ENCODE measurements at places on chromosomes 1 and 21. TPM values are rescaled to one million over a fixed set of nuclear protein-coding genes. Genes with fewer than 3 reads are reported as not detected.
A peak's percentile ranks its signal among the peaks of the same experiment; 100 is the strongest.

- DNase-seq = no peak
Observed at GRCh38 chr1:218529646-218530300, 184.6 kb downstream of the TGFB2 start.

DNA sequence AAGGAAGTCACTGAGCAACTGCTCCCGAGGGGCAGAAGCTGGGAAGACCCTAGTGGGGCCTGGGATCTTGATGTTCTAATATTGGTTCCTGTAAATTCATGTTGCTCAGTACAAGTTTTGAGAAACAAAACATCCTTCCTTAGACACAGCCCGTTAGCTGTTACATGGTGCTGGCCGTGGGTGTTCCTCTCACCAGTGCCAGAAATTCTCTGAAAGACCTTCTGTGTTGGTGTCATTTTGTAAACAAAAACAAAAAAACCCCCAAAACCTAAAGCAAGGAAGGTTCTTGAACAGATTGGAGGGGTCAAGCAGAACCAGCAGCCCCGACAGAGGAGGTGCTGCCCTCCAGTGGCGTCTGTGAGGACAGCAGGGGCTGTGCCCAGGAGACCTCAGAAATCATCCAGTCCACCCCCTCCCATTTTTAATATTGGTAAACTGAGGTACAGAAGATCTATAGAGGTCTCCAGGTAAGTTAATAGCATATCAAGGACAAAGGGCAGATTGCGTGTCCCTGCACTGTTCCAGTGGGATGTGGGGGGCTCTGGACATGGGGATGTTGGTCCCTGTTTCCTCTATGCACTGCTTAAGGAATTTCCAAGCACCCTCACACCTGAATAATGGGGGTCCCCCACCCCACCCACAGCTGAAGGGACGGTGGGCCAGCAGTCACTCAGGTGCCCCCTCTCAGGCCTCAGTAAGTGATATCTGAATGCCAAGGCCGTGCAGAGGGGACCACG is 38.2 kb downstream of the SLC2A7 start:
- peak; percentile 86 for DNase-seq

GRCh38 chr1:155110381-155110780 is 17.3 kb upstream of the EFNA1 start:
- DNase-seq = no peak

DNA sequence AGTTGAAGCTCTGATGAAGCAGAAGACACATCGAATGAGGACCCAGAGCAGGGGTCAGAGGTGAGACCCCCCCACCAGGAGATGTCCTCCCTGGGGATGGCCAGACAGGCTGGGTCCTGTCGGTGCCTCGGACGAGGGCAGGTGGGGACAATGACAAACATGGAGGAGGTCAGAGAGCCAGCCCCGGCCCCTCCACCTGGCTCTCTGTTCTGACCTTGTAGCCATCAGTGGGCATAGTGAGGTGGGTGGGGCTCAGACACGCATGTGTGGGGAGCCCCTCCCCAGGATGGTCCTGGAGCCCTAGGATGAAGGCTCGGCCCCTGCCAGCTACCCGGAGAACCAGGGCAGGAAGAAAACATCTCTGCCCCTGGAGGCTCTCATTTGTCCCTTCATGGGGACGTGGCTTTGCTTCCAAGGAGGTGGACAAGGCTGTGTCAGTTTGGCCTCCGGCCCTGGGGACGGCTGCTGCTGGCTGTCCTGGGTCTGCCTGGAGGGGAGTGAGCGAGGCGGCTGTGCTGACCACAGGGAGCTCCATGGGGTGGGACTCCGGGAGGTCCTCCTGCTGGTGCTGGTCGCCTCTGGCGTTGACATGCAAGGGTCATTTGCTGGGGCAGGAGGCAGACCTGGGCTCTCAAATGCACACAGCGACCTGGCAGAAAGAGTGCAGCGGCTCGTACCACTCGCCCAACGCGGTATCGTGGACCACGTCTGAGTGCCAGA is 2.6 kb downstream of the KRTAP10-6 start:
- no peak for DNase-seq

GRCh38 chr1:89025928-89026327 is 3.3 kb upstream of the GBP3 start:
- no peak for DNase-seq

GRCh38 chr1:180154003-180154324 is 705 bp upstream of the QSOX1 start:
- DNase-seq = no peak

DNA sequence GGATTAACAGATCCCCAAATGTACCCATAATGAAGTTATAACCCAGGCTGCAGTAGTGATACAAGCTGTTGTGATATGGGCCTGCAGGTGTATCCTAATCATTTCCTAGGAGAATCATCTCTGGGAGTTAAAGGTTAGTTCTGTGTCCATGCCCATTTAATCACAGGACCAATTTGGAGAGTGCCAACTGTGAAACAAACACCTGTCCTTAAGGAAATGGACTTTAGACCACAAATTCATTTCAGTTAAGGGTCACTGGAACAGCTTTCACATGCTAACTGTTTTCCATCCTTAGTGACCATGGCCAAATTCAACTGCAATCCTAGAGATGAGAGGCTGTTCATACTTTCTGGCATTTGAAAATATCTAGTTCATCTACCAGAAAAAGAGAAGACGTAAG is 160.9 kb downstream of the GPATCH2 start:
- DNase-seq = no peak

DNA sequence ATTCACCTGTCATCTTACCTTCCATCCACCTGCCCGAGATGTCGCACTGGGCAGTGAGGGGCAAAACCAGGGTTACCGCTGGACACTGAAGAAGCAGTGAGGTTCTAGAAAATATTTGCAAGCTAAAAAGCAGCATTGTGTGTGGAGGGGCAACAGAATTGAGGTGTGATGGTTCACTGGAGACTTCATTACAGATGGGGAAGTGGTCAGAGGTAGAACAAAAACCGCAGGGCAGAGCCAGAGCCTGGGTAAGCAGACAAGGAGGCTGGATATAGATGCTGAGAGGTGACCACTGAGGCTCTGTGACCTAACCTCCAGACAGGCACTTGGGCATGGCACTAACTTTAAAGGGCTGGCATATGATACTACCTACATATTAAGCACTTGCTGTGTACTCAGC is 363.9 kb upstream of the PROX1 start:
- no peak for DNase-seq

GRCh38 chr1:228344631-228345072 is 62.0 kb downstream of the TRIM11 start:
- peak; percentile 75 for DNase-seq

- no peak for DNase-seq
Observed at GRCh38 chr1:26961826-26962225, 1.6 kb upstream of the KDF1 start.

The HUNK gene
- total RNA-seq = 0.73 TPM

- DNase-seq = no peak
Observed at GRCh38 chr1:236101233-236102200, 36.6 kb upstream of the NID1 start.

GRCh38 chr1:84582802-84583587 is 8.8 kb upstream of the CTBS start:
- DNase-seq = no peak

The VTCN1 gene
- total RNA-seq = not detected

The ZNF593OS gene
- total RNA-seq = not detected

- DNase-seq = no peak
Observed at GRCh38 chr1:201085902-201086735, 26.1 kb downstream of the CACNA1S start.

- no peak for DNase-seq
Observed at GRCh38 chr1:184300446-184300845, 86.4 kb upstream of the C1orf21 start.

GRCh38 chr1:24156542-24157260 is 13.8 kb upstream of the IL22RA1 start:
- peak; percentile 66 for DNase-seq

DNA sequence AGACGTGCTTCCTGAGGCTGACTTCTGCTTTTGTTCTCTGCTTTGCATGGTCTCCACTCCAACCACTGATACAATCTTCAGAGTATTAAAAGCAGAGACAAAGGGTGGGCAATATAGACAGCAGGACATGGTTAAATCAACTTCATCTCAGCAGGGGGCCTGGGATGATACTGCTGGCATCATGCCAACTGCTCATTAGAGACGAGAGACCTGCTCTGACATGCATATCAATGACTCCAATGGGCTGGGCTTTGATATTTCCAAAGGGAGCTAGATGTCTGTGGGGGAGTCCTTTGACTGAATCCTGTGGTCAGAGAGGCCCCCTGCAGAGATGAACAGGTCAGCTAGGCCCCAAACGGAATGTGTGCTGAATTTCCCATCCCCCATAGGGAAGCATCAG is 106.6 kb downstream of the ACTL8 start:
- no peak for DNase-seq

GRCh38 chr21:8989721-8990325 is 1531.6 kb upstream of the TPTE start:
- DNase-seq = no peak

DNA sequence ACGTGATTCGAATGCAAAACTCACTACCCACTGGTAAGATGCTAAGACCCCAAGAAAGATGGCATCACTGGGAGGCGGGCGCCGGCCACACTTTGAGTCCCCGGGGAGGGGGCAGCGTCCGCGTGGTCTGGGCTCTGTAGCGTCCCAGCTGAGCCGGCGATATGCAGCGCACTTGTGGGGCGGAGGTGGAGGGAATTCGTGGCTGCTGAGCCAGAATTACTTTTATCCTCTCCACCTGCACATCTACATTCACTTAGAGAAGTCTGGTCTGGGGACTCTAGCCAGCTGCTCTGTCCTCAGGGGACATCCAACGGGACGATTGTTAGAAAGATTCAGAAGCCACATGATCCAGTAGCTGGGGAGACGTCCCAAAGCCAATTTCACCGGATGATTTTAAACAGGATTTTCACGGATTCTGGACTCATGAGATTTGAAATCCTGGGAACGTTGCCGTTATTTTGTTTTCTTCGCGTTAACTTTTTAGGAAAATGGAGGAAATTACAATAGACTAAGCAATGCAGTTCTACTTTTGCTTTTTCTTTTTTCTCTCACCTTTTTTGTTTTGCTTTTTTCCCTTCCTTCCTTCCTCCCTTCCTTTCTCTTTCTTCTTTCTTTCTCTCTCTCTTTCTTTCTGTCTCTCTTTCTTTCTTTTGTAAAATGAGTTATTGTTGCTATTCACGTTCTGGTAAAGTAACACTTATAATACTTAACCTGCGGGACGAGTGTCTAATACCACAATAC is 1.3 kb downstream of the JAM2 start:
- peak; percentile 81 for DNase-seq

The LCE2C gene
- not detected for total RNA-seq

GRCh38 chr1:10829965-10830515 is 33.6 kb upstream of the CASZ1 start:
- no peak for DNase-seq

DNA sequence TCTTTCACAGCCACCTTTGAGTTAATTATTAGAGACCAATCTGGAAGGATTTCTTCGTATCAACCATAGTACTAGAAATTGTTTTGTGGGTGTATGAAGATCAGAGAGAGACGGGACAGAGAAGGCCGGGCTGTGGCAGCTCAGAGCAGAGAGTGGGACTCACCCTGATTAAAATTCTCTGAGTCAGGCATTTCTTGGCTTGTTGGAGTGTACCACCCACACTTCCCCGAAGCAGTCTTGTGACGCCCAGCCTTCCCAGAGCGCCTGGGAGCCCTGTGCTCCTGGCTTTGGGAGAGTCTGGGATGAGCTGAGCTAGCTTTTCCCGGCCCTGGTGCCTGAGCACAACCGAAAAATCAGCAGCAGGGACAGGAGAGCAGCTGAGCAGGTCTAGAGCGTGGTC is 19.4 kb downstream of the PLEKHM2 start:
- DNase-seq = peak; percentile 90

GRCh38 chr1:62955666-62956065 is 171.7 kb downstream of the ATG4C start:
- no peak for DNase-seq

DNA sequence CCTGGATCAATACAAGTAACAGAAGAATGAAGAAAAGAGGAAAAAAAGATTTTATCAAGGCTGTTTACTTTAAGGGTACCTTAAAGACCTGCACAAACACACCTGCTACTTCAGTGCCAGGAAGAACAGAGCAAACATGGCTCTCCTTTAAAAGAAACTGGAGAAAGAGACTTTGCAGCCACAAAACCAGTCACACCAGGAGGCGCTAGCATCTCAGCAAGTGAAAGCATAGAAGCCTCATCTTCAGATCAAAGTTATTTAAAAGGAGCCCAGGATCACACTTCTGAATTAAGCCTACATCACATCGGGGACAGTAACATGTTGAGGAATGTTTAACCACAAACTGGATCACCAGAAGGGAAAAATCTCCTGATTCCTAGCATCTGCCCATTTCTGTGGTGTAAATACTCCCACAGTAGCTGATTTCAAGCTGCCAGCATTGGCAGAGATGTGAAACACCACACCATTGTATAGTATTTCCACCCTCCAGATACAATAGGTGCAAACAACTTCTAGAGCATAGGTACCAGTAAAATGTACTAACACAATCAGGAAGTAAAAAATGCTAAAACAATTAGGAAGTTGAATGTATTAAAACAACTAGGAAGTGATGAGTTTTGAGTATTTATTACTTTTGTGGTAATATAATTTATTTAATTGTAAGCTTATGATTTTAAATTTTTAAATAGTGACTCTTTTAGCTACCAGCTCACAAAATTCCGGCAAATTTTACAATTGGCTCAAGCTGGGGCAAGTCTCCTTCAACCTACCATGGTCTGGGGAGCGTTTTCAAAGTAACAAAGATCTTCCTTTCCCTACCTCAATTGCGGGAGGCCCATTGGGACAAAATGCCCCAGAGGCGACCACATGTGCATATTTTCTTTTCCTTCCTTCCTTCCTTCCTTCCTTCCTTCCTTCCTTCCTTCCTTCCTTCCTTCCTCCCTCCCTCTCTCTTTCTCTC is 105.3 kb upstream of the CLDN14 start:
- no peak for DNase-seq

DNA sequence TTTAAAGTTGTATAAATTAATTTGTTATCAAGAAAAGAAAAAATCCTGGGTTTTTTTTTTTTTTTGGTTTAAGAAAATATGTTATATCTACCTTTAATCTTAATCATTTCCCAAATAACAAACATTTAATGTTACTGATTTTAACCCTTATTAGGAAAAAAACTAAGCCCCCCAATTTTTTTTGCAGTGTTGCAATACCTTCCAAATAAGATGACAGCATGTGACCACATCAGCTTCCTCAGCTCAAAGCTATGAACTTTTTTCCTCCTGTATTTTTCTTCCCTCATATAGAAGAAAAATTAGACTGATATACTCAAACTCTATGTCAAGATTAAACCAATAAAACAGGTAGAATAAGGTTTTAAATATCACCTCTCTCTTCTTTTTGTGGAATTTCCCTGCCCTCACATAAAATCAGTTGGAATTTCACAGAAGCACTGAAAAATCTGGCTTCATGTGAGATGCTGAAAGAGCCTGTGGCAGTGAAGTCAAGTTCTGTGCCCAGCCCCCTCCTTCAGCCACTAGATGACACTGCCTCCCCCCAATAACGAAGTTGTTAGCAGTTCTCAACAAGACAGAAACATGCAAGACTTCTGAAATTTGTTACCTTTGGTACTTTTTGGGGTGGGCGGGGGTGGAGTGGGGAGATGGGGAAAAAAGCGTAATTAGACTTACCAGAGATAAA is 9.6 kb upstream of the SMYD2 start:
- no peak for DNase-seq
